ENCODE measurements at places on chromosomes 12 and 14.
A peak's percentile ranks its signal among the peaks of the same experiment; 100 is the strongest.

DNA sequence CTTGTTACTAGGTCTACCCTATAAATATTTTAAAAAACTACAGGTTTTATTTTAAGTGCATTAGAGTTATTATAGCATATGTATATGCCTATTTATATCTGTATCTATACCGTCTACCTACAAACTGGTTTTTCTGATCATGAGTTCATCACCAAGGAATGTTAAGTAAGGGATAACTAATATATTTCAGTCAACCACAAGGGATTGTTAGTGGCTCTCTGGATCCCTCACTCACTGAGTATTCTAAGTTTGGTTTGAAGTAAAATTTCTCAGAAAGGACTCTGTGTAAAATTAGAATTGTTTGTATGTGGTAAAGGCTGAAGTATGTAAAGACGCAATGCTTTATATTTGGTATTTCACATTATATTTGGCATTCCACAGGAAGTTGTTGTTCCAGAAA, 4.8 kb downstream of the EPYC start:
- no peak for DNase-seq

DNA sequence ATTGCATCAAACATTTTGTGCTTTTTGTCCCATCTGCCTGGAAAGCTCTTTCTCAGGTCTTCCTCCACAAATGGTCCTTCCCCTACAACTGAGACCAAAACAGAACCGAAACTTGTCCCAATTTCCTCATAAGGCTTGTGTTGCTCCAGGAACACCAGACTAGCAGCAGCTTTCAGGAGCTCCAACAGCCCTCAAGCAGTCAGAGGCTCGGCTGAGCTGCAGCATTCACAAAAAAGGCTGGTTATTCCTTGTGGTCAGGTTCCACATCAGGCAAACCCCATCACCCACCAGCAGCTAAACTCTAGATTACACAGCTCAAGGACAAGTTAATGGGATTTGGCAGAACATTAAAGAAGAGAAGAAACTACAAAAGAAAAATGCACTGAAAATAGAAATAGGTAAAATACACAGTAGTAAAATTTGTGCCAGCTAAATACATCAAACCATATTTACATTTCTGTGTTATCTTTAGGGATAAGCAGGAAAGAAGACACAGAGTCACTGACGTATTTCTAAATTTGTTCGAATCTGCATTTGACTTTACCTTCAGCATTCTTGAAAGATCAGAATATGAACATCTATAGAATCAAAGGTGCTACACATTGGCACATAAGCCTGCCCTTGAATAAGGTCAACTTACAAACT, 141.2 kb downstream of the STXBP6 start:
- no peak for DNase-seq

- no peak for DNase-seq
Observed at GRCh38 chr12:12275874-12276273, 9.0 kb upstream of the LRP6 start.

DNA sequence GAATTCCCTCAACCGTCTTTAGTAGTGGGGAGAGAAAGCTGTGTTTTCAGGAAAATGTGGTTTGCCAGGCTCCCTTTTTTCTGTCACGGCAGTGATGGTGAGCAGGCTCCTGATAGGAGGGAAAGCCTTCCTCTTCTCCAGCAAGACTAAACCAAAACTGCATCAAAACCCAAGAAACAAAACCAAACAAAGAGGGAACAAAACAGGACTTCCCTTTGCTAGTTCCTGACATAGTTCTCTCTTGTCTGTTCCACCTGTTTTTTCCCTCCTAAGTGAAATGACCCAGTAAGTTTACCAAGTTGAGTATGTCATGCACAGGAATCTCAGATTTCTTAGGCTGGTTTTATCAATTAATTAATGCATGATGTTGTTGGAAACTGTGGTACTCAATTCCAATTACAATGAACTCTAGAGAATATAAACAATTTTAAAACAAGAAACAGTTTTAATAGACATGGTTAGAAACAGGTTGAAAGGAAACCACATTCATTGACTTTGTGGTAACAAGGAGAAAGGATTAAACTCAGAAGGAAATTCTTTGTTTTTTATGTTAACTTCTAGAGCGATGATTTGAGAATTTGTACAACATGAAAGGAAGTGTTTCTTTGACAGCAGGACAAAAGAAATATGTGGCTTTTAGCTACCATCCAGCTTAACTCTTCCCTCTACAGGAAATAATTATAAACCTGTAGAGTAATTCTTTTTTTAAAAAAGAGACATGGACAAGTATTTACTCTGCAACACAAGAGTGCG, 23.0 kb upstream of the CSRP2 start:
- DNase-seq = no peak

DNA sequence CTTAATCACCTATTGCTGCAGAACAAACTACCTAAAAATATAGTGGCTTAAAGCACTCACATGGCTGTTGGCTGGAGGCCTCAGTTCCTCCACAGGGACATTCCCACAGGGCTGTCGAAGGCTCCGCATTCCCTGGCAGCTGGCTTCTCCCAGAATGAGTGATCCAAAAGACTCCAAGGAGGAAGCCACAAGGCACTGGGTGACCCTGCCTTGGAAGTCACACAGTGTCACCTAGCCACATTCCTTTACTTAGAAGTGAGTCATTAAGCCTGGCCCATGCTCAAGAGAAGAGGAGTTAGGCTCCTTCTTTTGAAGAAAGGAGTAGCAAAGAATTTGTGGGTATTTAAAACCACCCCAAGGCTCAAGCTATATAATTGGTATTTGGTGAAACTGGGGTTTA, 63.9 kb upstream of the MAP1LC3B2 start:
- no peak for DNase-seq

DNA sequence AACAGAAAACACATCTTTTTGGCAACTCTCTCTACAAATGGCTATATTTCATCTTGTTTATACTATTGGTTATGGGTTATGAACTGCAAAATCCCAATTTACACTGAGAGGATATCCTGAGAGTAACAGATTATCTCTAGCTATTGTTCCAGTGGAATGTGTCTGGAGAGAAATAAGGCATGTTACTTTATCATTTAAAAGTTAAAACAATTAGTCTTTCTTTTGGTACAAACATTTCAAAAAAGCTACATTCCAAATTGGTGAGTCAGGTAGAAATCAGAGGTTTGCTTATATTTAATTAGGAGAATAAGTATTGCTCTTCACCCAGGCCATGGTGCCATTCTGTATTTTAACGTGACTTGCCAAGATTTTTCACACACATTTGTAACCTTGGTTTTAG, 411.6 kb downstream of the CCER1 start:
- DNase-seq = no peak

GRCh38 chr12:87406926-87407325, 622.3 kb downstream of the C12orf50 start:
- no peak for DNase-seq

- DNase-seq = no peak
Observed at GRCh38 chr12:116261525-116262100, 15.9 kb downstream of the MED13L start.

GRCh38 chr12:68673788-68674187, 13.0 kb upstream of the NUP107 start:
- peak; percentile 50 for DNase-seq

- no peak for DNase-seq
Observed at GRCh38 chr14:105846312-105846711, 319.9 kb downstream of the TMEM121 start.

- DNase-seq = no peak
Observed at GRCh38 chr12:14408208-14408607, 42.7 kb downstream of the ATF7IP start.

GRCh38 chr12:78210894-78211302, 380.2 kb downstream of the NAV3 start:
- no peak for DNase-seq

GRCh38 chr12:5487948-5488625, 56.2 kb downstream of the NTF3 start:
- DNase-seq = no peak

DNA sequence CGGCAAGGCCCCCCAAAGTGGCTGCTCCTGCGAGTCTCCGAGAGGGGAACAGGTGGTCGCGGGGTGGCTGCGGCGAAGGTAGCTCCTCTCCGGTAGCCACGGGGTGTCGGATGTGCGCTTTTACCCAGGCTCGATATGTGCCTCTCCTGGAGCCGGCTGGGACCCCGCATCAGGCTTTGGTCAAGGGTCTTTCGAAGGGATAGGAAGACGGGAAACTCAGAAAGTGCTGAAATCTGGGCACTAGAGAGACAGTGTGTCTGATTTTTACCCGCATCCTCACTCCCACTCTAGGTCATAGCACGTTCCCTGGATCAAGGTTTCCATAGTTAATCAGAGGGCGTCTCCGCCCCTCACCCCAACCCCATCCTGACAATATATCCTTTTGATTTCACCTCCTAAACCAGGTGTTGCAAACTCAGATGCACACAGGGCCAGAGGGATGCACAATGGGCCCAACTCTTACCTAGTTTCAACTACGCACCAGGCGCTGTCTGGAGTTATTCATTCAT, 156.9 kb downstream of the PTPN11 start:
- no peak for DNase-seq

GRCh38 chr12:95386051-95386450, 87.9 kb upstream of the METAP2 start:
- no peak for DNase-seq

- no peak for DNase-seq
Observed at GRCh38 chr12:46556105-46556559, 183.6 kb upstream of the SLC38A2 start.

DNA sequence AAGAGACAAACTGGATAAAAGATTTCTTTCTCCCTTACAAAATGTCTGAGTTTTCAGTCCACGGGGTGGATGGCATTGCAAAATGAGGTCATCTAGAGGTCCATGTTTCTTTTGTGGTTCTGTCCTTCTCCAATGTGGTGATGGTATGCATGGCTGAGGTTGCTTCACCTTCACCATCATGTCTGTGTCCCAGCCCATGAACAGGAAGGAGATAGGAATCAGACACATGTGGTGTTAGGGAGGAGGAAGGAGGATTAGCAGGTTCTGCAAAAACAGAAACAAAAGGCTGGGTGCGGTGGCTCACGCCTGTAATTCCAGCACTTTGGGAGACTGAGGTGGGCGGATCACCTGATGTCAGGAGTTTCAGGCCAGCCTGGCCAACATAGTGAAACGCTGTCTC, 11.0 kb upstream of the AEBP2 start:
- DNase-seq = no peak

GRCh38 chr14:59484639-59485175, 390 bp downstream of the JKAMP start:
- no peak for DNase-seq

DNA sequence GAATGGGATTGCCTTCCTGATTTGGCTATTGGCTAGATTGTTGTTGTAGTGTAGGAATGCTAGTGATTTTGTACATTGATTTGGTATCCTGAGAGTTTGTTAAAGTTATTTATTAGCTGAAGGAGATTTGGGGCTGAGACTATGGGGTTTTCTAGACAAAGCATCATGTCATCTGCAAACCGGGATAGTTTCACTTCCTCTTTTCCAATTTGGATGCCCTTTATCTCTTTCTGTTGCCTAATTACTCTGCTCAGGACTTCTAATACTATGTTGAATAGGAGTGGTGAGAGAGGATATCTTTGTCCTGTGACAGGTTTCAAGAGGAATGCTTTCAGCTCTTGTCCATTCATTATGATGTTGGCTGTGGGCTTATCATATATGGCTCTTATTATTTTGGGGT, 265.7 kb upstream of the MGAT4C start:
- no peak for DNase-seq

DNA sequence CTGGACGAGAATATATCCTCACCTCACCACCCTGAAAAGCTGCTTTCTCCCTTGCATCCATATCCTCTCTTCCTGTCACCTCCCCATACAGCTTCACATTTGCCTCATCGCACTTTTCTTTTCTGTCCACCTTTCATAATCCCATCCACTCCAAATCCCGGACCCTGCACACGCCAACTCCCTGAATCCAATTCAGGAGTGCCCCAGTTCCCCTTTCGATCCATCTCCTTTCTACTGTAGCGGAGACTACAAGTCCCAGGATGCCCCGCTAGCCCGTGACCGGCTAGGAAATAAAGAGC, 2.5 kb downstream of the TMEM253 start:
- no peak for DNase-seq

- DNase-seq = no peak
Observed at GRCh38 chr12:3730111-3730510, 22.8 kb downstream of the CRACR2A start.

- no peak for DNase-seq
Observed at GRCh38 chr12:44544018-44544417, 332.1 kb downstream of the NELL2 start.

GRCh38 chr12:92044435-92044834, 101.2 kb downstream of the BTG1 start:
- DNase-seq = peak; percentile 47

GRCh38 chr14:93303659-93304058, 29.2 kb downstream of the BTBD7 start:
- DNase-seq = no peak

GRCh38 chr12:19316425-19316824, 122.9 kb upstream of the AEBP2 start:
- DNase-seq = peak; percentile 20

- DNase-seq = no peak
Observed at GRCh38 chr12:11986165-11986564, 84.6 kb upstream of the BCL2L14 start.

GRCh38 chr14:96261772-96262655, 6.0 kb downstream of the BDKRB1 start:
- DNase-seq = no peak

DNA sequence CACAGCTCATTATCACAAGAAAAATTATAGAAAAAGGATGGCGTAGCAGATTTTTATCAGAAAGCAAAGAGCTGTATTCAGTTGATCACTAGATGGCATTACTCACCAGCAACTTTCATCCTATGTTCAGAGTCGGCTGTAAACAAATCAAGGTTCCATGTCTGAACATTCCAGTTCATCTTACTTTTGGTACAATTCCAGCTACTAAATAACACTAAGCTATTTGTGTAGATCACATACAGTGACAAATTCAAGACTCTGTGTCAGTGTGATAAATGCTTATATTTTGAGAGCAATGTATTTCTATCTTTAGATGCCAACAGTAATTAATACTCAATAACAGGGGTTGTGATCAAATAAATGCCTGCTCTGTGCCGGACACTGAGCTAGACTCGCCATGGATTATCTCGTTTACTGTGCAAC, 30.1 kb downstream of the NRDE2 start:
- no peak for DNase-seq

DNA sequence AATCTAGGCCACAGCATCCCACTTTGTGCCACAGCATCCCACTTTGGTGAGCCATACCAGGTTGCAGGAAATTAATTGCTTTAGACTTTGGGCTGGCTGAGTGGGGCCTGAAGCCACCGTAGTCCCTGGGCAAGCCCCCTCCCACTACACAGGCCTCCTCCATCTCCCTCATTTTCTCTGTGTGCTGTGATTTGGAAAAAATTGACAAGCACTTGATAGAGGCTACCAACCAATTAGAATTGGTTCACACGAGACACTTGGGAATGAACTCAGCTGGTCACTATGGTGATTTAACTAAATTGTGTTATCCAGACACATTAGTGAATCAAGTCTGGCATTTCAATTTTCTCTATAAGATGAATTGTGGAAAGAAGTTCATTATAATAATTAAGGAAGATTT, 481.1 kb downstream of the DIO2 start:
- no peak for DNase-seq

- no peak for DNase-seq
Observed at GRCh38 chr14:75434138-75434889, 6.5 kb downstream of the JDP2 start.
